Gastroesophageal sphincter (tissue), 4 donors: ENCODE measurements at places on chromosomes 16 and 17. TPM values are rescaled to one million over a fixed set of nuclear protein-coding genes. Genes with fewer than 3 reads are reported as not detected.
A peak's percentile ranks its signal among the peaks of the same experiment; 100 is the strongest.

DNA sequence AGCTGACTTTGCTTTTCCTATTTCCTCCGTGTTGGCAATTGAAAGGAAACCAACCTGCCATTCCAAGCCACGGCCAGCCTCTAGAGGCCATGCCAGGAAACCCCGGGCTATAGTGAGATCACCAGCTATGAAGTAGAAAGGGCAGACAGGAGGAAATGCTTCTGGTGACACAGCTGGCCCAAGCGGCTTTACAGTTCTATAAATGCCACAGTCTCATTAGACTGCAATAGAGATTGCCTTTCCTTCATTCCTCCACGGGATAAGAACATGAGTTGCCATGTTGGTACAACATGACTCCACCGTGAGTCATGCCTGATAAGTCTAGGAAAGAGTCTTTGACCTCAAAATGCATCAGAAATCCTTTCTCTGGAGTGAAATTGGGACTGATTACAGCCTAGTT lies 384.9 kb downstream of the GRIN2A start:
- ATAC-seq = no peak

DNA sequence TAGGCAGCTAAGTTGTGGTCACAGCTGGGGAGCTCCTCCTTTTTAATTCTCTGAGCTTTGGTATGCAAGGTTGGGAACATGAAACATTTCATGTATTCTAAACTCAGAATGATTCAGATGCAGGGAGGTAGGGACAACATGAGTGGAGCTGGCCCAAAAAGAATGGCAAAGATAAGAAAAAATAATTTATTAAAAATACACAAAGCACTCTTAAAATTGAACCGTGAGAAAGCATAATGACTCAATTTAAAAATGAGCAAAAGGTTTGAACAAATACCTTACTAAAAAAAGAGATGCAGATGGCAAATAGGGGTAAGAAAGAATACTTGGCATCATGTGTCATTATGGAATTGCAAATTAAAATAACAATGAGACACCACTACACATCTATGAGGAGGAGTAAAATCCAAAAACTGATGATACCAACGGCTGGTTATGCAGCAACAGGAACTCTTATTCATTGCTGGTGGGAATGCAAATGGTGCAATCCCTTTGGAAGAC lies 175.6 kb upstream of the IRX3 start:
- no peak for ATAC-seq

Gene LDAF1
- total RNA-seq = 154 TPM

DNA sequence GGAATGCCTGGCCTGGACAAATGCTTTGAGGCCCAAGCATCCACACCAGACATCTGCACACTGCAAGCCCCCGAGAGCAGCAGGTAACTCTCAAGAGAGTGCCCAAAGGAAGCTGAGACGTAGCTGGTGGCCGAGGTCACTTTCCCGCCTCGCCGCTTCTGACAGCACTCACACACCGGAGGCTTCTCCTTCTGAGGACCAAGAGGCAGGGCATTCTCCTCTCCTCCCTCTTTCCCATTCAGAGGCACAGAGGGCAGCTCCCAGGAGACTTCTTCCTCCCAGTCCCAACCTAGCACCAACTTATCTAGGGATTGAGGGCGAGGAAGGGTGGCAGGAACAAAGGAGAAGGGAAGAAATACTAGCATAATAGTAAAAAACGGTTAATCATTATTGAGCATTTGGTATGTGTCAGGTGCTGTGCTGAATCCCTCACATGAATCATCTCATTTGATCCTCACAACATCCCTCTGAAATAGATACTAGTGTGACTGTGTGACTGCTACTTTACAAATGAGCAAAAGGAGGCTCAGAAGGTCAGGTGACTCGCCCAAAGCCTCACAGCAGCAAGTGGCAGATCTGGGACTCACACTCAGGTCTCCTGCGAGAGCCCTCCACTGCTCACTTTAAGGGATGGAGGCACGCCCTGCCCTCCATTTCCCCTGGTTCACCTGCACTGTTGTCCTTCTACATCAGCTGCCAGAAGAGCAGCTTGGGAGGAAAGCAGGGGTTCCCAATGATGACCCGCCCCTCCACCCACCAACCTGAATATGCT lies 41.8 kb downstream of the MYO18A start:
- ATAC-seq = no peak

DNA sequence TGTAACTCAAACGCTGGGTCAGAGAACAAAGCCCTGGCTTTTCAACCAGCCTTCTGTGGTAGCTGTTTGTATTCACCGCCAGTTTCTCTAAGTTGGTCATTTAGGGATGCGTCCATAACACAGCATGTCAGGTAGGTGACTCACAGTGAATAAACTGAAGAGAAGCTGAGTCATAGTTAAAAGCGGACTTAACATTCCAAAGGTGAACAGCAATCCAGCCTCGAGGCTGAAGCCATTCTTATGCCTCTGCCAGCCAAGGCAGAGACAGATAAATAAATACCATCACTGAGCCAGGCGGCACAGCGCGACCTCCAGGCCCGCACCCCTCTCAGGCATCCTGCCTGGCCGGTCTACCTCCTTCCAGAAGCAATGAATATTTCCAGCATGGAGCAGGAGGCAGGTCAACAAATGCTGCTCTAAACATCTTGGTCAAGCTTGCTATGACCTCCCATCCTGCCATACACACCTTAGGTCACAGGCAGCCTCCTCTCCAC lies 12.4 kb upstream of the CACNG4 start:
- peak; percentile 86 for ATAC-seq

DNA sequence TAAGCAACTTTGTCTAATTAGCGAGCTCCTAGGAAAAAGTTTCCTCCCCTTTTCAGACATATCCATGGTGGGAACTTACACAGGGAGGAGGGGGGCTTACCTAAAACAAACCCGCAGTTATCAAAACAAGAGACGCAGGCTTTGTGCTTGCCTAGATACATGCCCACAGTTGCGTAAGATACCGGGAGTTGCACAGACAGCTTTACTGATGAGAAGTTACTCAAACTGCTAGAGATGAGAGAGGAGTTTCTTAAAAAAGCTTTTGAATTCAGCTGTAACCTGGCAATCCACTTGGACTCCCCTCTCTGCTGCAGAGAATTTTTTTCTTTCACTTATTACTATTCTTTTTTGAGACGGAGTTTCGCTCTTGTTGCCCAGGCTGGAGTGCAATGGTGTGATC lies 6.8 kb upstream of the ZP2 start:
- ATAC-seq = no peak

DNA sequence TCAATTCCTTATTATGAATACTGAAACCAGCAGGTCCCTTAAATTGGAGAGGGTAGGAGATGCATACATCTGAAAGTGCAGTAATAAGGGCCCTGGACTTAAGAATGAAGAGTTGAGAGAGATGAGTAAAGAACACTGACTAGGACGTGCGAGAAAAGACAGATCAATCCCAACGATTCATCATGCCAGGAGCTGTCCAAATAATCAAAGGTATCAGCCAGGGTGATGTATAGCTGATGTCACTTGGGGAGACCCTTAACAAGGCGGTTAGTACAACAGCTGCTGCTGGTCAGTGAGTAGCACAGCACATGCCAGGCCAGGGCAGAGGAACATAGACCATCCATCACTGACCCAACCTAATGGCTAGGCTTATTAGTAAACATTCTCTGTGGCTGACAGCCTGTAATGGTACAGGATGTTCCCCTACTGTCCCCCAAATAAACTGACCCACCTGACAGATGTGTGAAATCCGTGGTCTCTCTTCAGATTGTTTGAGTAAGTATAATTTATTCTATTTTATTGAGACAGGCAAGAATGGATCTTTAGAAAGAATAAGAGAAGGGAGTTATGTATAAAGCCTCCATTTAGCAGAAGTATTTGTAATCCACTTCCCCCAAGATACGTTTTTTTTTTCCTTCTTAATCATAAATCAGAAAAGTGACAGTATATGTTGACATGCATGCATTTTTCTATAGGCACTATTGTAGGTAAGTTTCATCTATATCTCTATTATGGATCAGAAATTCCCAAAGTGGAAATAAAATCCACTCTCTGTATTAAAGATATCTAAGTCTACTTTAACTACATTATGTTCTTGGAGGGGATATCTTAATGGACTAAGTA lies 118.4 kb downstream of the SNX11 start:
- ATAC-seq = no peak

Gene PLA2G10
- total RNA-seq = not detected

DNA sequence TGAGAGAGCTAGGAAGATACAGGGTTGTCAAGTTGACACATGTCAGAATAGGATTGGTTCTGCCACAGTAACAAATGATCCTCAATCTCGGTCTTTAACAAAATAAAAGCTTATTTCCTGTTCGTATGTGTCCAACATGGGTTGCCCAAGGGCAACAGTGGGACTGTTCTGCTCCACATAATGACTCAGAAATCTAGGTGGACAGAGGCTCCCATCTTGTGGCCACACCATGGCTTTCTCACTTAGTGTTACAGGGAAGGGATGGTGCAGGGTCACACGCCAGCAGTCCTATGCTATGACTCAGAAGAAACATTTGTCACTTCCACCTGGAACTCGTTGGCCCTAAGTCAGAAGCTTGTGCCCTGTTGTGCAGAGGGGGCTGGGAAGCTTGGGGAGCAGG lies 364.9 kb downstream of the SNX29 start:
- ATAC-seq = no peak

Gene SOX9
- 1.9 TPM for total RNA-seq

Gene SCIMP
- total RNA-seq = 1.9 TPM

Gene ADAMTS18
- total RNA-seq = 5.6 TPM

GRCh38 chr17:82985973-82986372 lies 93.4 kb upstream of the METRNL start:
- ATAC-seq = no peak

DNA sequence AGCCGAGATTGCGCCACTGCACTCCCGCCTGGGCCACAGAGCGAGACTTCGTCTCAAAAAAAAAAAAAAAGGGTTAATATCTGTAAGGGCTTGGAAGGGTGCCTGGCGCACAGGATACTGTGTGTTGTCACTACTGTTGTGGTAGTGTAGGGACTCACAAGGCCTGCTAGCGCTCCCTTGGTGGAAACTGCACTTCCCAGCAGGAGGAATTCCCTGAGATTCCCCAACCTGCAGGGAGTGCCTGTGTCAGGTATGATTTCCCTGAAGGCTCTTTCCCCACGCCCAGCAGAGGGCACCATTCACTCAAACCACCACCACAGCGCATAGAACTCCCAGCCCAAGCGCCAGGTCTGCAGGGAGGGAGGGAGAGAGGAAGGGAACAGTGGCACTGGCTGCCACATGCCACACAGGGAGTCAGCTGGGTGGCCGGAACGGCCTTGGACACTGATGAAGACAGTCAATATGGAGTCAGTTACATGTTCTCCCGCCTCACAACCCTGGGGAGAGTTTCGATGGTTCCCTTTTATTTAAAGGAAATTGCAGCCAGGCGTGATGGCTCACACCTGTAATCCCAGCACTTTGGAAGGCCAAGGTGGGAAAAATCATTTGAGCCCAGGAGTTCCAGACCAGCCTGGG lies 32.7 kb upstream of the CDH1 start:
- peak; percentile 53 for ATAC-seq

DNA sequence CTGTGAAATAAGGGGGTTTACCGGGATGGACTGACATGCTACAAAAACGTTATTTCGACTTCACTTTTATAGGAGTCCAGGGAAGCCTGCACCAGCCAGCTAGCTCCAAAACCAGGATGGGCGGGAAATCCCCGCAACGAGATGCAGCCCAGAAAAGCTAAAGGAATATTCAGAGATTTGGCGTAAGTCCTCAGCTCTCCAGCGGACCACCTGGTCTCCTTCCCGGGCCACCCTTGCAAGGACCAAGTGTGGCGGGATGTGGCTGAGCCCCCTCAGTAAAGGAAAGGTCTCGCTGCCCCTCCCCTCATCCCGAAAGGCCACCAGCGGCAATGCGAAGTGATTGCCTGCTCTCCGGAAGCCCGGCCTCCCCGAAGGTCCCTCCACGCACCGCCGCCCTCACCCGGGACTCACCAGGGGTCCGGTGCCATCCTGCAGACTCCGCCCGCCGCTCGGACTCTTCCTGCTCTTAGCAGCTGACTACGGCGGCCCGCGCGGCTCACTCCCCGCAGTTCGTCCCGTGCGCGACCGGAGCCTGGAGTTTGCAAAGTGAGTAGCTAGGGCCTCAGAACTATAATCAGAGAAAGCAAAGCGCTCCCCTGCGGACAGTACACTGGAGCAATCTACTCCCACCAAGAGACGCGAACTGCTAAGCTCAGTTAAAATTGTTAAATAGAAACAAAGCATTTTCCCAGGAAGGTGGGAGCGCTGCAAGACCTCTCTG lies at the start of gene STX8:
TSS of gene STX8 (minus strand) at position 440 of the 721 bp plus-strand sequence. CDS start at position 428, 12 bp downstream.
- ATAC-seq = peak; percentile 88

GRCh38 chr17:75542728-75543336 lies 17.3 kb downstream of the LLGL2 start:
- no peak for ATAC-seq

Gene SULT1A4
- total RNA-seq = 22.2 TPM

DNA sequence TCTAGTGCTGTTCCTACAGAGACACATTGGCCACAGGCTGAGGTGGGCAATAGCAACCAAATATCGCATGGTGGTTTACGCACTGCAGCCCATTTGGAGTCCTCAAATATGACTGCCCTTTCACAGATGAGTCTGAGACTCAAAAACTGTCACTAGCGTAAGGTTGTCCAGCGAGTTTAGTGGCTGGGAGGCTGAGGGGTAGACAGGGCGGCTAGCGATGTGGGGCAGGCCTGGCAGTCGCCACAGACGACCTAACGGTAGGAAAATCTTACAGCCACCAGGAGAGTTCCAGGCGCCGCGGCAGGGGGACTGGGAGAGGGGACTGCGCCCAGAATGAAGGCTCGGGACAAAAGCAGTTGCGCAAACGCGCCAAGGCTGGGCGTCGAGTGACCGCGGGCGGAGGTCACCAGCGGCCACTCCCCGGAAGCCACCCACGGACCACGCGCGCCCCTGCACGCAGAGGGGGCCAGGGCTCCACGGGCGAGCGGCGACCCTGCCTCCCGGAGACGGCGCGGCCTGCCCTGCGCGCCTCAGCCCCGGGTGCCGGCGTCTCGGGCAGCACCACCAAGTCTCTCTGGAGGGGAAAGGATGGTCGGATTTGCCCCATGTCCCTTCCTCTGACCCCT lies 699 bp upstream of the MAP1LC3B start:
- ATAC-seq = peak; percentile 15

DNA sequence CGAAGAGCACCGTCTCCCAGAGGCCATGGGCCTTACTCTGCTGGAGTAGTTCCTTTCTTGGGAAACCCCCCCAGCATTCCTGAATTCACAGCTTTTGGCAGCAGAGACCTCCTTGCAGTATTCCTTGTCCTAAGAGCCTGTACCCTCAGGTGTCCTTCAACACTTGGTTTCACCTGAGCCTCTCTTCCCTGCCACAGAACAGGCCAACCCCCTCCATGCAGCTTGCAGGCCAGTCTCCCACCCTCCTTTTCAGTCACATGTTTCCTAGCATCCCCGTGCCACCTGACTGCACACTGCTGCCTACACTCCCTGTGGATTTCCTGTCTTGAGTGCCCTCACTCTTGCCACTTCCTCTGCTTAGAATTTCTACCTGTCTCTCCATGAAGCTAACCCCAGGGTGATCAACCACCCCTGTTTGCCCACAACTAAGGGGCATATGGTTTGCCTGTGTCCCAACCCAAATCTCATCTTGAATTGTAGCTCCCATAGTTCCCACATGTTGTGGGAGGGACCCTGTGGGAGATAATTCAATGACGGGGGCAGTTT lies 65.5 kb downstream of the DYNLRB2 start:
- no peak for ATAC-seq

- ATAC-seq = no peak
Measured at GRCh38 chr16:49510654-49511305, 137.2 kb downstream of the C16orf78 start.

Gene TERB1
- 0.40 TPM for total RNA-seq

Gene C16orf89
- 0.62 TPM for total RNA-seq
